ENCODE measurements at places on chromosomes 7 and 10.

DNA sequence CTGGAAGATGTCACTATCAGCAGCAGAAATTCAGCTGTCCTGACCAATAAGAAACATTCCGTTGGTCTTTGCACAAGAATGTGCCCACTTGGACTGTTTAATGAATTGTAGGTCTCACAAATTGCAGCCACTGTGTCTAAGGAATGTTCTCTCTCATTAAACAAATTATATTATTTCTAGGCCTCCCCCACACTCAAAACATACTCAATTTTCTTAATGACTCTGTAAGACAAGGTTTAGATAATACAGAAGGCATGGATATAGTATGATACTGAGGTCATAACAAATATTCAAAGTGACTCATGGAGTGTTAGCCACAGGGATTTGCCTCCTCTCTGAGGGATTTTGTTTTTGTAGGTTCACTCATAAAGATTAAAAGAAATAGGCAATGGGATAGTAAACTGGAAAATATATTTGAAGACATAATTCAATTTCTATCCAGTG is 197.5 kb downstream of the PTN start:
- no peak for DNase-seq

GRCh38 chr7:28018020-28018419 is 162.6 kb downstream of the JAZF1 start:
- DNase-seq: no peak

GRCh38 chr10:71999360-72000072 is 35.3 kb downstream of the CHST3 start:
- no peak for DNase-seq

GRCh38 chr7:151252561-151252835 is 4.0 kb upstream of the SMARCD3 start:
- no peak for DNase-seq

GRCh38 chr7:69597278-69598076 is 798 bp upstream of the AUTS2 start:
- DNase-seq: peak; percentile 78

- no peak for DNase-seq
Measured at GRCh38 chr7:138036135-138036534, 34.2 kb upstream of the CREB3L2 start.

DNA sequence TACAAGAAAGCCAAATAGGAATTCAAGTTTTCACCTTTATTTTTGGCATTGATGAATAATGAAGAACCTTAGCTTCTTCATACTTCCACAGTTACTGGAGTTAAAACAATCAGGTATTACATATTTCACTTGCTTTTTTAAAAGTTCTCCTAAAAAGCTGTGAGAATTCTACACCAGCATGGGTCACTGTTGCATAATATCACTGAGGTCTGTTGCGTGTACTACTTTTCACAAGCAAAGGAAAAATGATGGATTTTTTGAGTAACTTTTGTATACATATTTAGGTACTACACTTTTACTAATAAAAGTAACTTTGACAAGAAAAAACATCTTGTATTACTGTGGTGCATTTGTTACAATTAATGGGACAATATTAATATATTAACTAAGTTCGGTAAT is 15.2 kb downstream of the FAM24B start:
- DNase-seq: no peak

- DNase-seq: no peak
Measured at GRCh38 chr10:95694665-95695064, 938 bp upstream of the TCTN3 start.

- DNase-seq: no peak
Measured at GRCh38 chr10:114565066-114565465, 93.0 kb downstream of the ABLIM1 start.

- DNase-seq: no peak
Measured at GRCh38 chr7:43170571-43170970, 58.1 kb downstream of the HECW1 start.

DNA sequence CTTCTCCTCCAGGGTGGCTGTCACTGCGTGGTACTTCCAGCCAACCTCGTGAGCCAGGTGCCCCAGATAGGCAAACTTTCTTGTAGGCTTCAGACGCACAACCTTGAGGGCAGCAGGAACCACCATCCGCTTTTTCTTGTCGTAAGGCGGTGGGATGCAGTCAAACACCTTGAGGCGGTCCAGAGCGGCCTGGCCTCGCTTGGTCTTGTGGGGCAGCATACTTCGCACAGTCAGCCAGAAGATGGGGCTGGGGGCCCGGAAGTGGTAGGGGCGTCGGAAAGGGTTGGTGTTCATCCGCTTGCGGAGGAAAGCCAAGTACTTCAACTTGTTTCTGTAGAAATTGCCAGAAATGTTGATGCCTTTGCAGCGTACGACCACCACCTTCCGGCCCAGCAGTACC is 17.4 kb downstream of the SHOC2 start:
- no peak for DNase-seq

DNA sequence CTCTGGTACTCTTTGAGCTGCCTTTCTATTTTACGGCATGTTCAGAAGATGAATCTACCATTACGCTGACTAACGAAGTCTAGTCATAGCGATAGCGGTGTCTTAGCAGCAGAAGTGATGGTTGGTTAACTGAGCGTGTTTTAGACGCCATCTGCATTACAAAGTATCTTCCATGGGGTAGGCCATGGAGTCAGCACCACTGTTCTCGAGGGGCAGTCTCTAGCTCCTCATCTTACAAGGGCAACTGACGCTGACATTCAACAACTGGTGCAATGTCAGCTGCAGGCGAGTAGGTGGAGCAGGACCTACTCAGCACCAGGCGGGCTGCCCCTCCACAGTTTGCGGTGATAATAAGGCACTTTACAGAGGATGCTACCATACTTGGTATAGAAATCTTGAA is 88.7 kb downstream of the ADARB2 start:
- no peak for DNase-seq

- DNase-seq: no peak
Measured at GRCh38 chr7:98130959-98131358, 24.3 kb downstream of the LMTK2 start.

DNA sequence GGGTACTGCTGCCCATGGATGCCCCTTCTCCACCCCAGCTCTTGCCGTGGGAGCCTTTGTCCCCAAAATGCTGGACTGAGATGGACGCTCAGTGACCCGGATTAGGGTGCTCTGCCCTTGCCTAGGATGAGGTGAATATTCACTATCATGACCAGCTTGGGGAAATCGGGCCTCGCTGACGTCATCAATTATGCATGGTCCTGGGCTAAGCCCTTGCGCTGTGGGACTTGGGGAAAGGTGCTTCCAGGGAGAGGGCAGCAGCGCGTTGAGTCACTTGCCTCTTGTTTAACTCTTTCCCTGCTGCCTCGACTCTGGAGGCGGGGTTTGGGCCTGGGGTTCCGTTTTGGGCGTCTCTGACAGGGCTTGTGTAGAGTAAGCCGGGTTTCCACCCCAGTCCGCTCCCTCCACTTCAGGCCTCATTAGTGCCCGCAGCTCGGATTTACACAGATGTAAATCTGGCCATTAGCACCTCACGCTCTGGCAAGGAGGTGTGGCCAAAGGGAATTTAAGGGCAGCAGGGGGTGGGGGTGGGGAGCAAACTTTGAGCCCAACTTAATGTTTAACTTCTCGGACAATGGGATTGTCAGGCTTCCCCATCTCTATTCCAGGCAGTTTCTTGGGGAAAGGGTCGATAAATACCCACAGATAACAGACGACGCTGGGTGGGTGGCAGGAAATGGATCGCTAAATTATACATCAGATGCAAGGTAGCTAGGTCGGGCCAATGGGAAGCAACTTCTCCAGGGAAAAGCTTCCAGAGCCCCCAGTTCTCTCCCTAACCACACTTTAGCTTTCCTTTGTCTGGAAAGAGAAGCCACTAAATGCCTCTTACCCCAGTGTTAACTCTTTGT is 51.3 kb upstream of the TCF7L2 start:
- DNase-seq: no peak

- no peak for DNase-seq
Measured at GRCh38 chr7:116037401-116037800, 6.8 kb upstream of the TFEC start.

- DNase-seq: no peak
Measured at GRCh38 chr7:127322832-127323493, 69.5 kb downstream of the ZNF800 start.

DNA sequence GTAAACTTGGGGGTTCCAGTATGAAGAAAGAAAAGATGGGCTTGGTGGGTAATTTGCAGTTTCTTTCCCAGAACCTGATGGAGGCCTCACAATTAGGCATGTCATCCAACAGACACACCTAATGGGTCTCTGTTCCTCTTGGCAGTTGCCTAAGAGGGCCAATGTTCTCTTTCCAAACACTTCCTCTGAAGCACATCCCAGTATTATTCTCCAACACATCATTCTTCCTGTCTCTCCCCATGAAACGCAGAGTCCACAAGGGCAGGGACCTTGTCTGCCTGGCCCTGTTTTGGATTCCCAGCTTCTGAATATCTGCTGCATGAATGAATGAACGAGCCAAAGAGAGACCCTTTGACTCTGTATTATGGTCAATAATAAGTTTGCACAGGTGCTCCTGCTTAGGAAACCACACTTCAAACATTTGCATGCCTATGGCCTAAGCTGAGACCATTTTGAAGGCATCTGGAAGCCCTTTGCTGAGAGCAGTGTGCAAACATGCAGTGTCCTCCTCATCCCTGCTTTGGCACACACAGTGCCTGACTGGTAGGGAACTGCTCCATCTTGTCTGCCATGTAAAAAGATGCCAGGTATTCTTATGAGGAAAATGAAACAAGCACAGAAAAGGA is 100.9 kb upstream of the CHST15 start:
- peak; percentile 79 for DNase-seq

GRCh38 chr7:86916277-86916825 is 143.1 kb downstream of the ELAPOR2 start:
- DNase-seq: no peak

DNA sequence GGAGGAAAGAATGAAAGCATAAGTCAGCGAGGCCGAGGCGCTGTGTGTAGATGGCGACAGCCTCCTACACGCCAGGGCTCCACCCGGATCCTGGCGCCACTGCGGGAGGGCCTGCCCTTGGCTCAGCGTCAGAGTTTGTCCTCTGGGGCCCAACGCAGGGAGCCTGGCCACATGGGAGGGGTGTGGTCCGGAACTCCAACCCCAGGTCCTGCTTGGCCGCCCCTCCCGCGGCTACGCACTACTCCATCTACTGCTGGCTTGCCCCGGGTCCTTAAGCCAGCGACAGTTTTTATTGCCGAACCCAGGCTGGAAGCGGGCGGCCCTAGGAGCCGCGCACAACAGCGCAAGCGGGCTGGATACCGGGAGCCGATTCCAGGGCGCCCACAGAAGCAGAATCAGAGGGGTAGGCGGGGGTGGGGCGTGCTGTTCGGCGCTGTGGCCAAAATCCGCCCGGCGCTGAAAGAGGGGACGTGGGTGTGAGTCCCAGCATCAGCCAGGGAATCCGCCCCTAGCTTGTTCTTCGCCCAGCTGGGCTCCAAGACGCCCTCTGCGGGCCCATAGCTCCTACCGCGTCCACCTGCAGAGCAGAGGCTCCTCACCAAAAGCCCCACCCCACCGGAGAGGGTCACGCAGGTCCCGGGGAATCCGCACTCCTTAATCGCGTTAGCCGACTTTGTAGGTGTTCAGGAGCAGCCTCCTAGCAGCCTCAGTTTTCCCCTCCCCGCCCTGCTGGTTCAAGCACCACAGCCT is 4.5 kb downstream of the KAZALD1 start:
- DNase-seq: peak; percentile 45

Measured in NCI-H526 (cell line).